A673 (cell line): ENCODE measurements at places on chromosomes 12 and 14.

DNA sequence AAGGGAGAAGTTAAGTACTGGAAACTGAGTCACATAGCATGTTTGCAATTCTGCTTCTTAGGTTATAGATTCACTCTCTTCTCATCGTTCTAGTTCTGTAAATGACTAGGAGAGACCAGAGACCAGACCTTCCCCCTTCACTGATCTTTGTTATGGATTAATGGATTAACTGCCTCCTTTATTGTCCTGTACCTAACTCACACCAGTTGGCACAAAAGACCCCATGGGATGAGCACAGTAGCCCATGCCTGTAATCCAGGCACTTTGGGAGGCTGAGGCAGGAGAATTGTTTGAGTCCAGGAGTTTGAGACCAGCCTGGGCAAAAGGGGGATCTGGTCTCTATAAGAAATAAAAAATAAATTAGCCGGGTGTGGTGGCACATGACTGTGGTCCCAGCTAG, 20.8 kb downstream of the BCAT1 start:
- no peak for DNase-seq

DNA sequence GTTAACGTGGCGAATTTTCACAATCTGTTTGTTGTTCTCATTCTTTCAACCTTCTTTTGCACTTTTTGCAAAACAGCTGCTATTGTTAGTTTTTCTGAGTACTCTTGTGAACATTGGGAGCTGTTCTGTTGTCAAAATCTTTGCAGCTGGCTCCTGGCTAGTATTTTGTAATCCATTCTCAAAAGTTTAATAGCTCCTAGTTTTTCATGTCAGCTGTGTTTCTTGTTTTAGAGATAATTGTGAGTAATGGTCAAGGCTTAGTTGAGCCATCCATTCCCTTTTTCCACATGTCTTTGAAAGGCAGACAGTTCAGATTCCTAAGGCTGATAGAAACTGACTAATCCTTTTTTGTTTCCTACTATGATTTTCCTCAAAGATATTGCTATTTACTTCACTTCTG, 39.1 kb upstream of the CRADD start:
- no peak for DNase-seq

GRCh38 chr14:104794631-104794992, 936 bp downstream of the AKT1 start:
- no peak for DNase-seq

GRCh38 chr12:19654650-19655376, 215.5 kb downstream of the AEBP2 start:
- no peak for DNase-seq

DNA sequence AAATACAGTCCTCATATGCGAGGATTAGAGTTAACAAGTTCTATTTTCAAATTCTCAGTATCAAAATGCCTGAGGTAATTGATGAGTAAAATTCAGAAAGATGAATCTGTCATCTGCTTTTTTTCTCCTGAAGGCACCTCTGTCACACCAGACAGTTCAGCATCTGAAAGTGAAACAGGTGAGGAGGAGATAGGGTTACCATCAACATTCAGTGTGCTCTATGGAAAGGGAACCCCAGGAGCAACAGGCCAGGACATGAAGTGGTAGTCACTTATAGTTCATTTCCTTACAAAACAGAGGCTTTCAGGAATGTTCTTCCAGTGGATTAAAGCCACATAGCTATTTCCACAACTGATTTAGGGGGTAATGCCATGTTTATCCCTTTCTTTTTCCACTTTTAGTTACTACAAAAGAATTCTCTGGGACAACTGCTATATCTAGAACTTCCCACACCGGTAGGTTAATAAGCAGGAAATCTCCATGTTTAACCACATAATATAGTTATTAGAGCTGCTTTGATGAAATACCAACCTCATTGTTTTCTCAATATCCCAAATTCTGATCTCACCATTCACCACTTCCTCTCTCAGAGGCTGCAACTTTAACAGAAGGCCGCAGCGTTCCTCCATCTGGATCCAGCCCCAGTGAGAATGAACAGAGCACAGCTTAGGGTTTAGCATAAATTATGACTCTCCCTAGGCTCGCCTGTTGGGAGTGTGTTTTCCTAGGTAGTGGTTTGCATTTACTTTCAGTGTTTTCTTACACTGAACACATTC, 177.0 kb upstream of the CNTN1 start:
- DNase-seq, result peak; percentile 60

GRCh38 chr12:6533653-6533922, 729 bp upstream of the GAPDH start:
- no peak for DNase-seq

- DNase-seq, result no peak
Measured at GRCh38 chr14:31414190-31414833, 6.0 kb downstream of the HEATR5A start.

DNA sequence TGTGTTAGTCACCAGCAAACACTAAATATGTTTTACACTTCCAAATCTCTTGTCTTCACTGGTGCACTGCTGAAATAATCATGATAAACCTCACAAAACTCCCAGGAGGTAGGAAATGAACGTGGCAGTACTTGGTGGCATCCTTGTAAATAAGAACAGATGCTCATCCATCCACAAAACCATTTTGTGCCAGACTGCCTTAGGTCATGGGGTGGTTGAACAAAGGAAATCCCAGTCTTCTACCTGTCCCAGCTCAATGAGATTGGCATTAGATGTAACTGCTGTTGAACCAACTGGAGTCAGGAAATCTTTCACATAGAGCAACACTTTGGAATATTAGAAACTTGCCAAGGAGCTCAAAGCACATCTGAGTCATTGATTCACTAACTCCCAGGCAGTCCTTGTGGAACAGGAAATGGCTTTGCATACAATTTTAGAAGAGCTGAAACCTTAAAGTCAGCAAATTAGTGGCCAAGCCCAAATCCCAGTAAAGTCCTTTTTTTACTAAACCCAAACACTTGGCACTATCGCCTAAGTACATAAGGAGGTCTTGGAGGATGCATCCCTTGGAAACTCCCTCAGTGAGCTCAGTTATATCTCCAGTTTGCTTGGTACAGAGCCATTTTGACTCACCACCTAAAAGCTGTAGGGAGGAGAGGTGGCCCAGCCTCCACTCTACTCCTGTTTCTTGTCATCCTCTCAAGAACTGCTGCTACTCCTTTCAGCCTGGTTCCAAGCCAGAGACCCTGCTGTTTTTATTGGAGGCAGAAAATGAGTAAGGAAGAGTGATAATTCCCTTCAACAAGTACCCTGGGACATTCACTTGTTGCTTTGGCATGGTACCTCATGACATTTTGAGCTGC, 208.0 kb downstream of the NOVA1 start:
- peak; percentile 94 for DNase-seq

DNA sequence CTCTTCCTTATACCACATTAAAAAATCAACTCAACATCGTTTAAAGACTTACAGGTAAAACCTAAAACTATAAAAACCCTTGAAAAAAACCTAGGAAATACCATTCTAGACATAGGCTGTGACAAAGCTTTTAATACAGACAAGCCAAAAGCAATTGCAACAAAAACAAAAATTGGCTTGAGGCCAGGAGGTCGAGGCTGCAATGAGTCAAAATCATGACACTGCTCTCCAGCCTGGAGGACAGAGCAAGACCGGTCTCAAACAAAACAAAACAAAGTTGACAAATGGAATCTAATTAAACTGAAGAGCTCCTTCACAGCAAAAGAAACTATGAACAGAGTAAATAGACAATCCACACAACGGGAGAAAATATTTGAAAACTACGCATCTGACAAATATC, 1057.8 kb downstream of the FSCB start:
- DNase-seq, result no peak

DNA sequence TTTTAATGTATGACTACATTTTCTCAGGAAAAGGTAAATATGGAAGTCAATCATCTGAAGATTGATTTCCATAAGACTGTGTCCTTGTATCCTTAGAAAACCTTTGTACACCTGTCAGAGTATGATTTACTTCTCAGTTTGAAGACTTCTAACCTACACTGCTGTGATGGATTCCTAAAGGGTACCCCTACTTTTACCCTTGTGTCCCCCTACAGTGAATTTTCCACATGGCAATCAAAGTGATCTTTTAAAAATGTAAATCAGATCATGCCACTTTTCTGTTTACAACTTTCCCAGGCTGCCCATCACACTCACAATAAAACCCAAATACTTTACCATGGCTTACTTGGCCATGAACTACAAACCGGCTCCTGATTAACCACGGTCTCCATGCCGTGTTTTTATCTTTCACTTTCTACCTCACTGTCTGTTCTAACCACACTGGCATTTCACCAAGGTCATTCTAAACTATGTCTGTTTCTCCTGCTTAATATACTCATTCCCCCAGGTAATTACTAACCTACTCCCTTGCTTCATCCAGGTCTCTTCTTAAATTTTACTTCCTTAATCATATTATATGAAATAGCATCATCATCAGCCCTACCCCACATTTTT, 8.1 kb downstream of the DNAI7 start:
- DNase-seq, result no peak

DNA sequence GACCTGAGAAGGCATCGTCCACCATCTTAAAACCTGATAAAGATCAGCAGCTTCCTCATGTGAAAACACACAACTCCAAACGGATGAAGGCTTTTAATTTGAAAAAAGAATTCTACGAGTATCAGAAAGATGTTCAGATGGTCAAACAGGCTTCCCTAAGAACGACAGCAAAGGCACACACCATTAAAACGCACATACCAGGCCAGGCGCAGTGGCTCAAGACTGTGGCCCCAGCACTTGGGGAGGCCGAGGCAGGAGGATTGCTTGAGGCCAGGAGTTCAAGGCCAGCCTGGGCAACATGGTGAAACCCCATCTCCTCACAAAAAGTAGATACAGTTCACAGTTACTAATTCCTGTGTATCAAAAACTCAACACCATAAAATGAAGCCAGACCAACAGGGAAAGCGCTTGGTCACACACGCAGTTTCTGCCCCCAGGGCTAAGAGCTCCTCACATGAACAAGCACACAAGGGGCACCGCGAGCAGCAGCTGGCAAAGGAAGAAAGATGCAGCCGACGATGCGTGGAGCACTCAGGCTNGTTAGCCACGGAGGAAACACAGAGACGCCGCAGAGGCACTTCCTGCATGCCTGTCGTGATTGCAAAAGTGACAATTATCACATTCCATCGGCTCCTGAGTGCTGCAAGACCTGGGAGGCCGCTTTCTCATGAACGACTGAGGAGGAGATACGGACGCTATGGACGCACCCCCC, 78.0 kb downstream of the NOC4L start:
- peak; percentile 95 for DNase-seq

- DNase-seq, result no peak
Measured at GRCh38 chr12:46110928-46111699, 120.7 kb upstream of the SCAF11 start.

DNA sequence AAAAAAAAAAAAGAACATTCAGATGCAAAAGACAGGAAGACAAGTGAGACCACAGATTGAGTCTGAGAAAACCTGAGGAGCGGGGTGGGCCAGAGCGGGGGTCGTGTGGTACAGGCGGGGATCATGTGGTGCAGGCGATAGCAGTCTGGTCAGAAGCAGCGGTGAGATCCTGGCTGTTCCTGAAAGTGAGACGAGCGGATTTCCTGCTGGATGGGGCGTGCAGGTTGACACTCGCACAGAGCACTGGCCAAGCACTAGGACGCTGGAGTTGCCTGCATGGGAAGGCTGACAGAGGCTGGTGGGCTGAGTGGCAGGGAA, 35.7 kb downstream of the CDC42BPB start:
- DNase-seq, result no peak

DNA sequence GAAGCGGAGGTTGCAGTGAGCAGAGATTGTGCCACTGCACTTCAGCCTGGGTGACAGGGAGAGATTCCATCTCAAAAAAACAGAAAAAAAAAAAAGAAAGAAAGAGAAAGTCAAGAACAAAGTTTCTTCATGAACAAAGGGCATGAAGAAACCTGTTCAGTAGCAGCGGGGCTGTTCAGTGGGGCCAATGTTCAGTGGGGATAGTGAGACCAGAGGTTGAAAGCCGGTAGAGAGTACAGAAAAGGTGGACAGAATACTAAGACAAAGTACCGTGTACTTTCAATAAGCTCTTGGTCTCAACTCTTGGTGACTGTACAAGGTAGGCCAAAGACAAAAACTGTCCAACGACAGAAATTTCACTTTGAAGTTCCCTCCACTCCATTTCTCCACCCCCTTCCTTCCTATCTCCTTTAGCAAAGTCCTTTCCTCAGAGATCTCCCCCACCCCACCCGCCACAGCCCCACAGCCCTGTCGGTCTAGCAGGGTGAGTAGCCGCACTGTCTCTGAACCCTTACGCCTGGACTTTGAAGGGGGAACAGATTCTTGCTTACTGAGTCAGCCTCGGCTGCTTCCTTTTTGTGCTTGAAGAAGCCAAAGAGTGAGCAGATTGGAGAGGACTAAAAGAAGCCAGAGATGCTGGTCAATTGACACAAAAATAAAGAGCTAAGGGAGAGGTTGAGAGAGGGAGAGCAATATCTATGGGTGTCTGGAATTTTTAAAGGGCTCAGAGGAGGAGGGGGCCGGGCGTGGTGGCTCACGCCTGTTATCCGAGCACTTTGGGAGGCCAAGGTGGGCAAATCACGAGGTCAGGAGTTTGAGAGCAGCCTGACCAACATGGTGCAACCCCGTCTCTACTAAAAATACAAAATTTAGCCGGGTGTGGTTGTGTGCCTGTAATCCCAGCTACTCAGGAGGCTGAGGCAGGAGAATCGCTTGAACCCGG, 44.2 kb upstream of the FOS start:
- DNase-seq, result no peak

DNA sequence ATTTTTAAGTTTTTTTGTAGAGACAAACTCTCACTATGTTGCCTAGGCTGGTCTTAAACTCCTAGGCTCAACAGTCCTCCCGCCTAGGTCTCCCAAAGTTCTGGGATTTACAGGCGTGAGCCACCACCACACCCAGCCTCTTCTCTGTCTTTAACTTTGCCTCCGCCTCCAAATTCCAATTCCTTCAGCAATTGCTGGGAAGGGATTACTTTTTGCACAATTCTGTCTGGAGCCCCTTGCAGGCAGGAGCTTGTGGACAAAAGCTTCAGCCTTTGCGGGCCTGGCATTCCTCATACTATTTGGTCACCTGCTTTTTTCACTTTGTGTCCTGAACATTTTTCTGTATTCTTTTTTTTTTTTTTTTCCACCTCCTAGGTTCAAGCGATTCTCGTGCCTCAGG, 26.0 kb downstream of the SH2B3 start:
- no peak for DNase-seq

GRCh38 chr14:94176808-94177207, 2.7 kb downstream of the PPP4R4 start:
- no peak for DNase-seq

GRCh38 chr14:94889520-94890312, 119.8 kb upstream of the GSC start:
- no peak for DNase-seq

GRCh38 chr12:3821441-3821840, 51.8 kb downstream of the PARP11 start:
- no peak for DNase-seq
